ENCODE measurements at places on chromosomes 3 and 15. TPM values are rescaled to one million over a fixed set of nuclear protein-coding genes. Genes with fewer than 3 reads are reported as not detected.

DNA sequence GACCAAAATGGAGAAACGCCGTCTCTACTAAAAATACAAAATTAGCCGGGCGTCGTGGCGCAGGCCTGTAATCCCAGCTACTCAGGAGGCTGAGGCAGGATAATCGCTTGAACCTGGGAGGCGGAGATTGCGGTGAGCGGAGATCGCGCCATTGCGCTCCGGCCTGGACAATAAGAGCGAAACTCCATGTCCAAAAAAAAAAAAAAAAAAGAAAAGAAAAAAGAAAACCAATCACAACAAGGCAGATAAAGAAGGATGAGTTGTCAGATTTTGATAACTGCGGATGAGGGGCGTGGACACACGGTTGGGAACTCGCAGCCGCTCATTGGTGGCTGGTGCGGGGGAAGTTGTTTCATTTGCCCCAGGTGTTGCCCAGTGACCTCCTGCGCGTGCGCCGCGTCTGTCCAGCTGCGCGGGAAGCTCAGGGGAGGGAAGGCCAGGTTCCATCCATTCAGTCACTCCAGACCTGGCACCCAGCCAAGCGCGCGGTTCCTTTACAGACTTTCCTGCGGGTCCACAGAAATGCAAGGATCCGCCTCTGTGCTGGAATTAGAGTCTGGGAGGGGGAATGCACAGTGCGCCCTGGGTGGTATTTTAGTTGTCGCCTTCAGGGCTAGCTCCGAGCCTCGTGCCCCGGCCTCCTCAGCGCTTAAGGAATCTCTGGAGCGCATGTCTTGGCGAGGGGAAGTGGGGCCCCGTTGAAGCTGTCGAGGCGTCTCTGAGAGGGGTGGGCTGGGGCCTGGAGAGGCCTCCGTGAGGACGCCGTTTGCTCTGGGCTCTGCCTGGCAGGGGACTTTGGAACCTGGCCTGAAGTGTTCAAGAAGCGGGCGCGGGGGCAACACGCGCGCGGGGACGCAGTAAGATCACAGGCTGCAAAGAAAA, 708 bp upstream of the GCHFR start:
- no peak for DNase-seq

- no peak for DNase-seq
Measured at GRCh38 chr3:33624756-33625155, 93.3 kb downstream of the CLASP2 start.

- no peak for DNase-seq
Measured at GRCh38 chr3:115161168-115161834, 14.2 kb upstream of the ZBTB20 start.

Gene MED12L
- total RNA-seq: 5.5 TPM

Gene POU1F1
- total RNA-seq: not detected

All from cardiac septum (tissue), 1 donor.